ENCODE measurements at places on chromosomes 12 and 14.

DNA sequence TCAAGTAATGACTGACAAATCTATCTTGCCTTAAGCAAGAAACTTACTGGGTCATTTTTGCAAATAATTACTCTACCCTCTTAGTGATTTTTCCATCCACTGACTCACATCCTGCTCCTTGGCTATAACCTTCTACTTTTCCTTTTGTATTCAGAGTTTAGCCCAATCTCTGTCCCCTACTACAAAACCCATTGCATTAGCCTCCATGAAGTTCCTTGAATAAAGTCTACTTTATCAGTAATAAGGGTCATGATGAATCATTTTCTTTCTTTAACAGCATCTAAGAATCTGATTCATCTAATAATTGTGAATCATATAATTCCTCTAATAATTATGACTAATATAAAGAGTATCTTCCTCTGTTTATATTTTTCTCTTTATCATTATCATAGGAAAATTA, 132.6 kb downstream of the NTS start:
- DNase-seq: peak; percentile 4

- no peak for DNase-seq
Measured at GRCh38 chr12:47894068-47894467, 10.7 kb downstream of the VDR start.

GRCh38 chr12:49388682-49389386, 21.6 kb downstream of the SPATS2 start:
- DNase-seq: no peak

- no peak for DNase-seq
Measured at GRCh38 chr12:90690120-90690519, 264.9 kb downstream of the CCER1 start.

DNA sequence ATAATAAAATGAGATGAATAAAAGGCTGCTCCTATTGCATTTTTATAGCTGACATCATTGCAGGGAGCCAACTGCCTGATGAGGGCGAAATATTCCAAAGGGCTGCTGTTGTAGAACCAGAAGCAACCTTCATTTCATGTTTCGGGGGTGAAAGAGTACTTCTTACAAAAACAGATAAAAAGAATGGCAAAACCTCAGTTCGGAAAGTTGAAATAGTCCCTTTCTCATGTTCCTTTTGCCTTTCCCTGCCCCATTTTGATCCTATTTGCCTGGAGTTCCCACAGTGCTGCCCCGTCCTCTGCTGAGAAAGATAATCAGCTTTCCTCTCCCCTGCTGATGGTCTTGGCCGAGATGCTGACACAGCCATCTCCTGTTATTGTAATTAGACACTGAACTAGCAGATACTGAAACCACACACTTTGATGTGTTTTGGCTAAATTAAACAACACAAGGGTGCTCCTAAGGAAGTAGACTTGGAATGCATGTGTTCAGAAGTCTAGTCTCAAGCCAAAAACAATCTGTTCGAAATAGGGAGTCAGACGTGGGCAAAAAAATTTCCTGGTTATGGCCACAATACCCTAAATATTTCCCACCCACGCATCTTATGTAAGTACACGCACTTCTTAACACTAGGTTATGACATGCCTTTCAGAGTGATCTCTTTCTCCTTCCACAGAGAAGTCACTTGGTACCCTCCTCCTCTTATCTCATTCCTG, 117.2 kb downstream of the PPM1H start:
- DNase-seq: no peak

- DNase-seq: no peak
Measured at GRCh38 chr12:125202421-125202820, 137.2 kb downstream of the AACS start.

GRCh38 chr12:67742461-67742860, 93.9 kb downstream of the DYRK2 start:
- DNase-seq: no peak

Data from pulmonary artery endothelial cell (primary cell).